ENCODE measurements at places on chromosomes 3 and 15.

- no peak for DNase-seq
Observed at GRCh38 chr3:24756101-24756888, 261.6 kb upstream of the THRB start.

- DNase-seq = no peak
Observed at GRCh38 chr15:30958219-30958618, 33.2 kb downstream of the MTMR10 start.

DNA sequence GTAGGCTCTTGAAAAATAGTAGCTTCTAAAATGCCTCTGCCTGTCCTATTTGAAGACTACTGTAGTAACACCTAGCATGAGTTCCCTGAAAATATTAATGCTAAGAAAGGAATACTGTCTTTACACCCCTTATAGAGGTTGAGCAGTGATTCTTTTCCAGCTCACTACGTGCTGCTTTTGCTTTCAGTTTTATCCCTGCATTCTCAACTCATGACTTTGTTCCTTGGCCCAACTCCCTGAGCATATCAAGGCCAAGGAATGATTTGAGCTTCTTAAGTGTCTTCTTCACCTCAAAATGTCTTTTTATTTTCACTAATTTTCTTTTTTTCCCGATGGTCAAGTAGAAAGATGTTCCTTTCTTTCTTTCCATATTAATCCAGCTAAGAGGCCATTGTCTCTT, 16.5 kb upstream of the P2RY13 start:
- DNase-seq = no peak

GRCh38 chr3:28682121-28682520, 333.5 kb upstream of the AZI2 start:
- no peak for DNase-seq

DNA sequence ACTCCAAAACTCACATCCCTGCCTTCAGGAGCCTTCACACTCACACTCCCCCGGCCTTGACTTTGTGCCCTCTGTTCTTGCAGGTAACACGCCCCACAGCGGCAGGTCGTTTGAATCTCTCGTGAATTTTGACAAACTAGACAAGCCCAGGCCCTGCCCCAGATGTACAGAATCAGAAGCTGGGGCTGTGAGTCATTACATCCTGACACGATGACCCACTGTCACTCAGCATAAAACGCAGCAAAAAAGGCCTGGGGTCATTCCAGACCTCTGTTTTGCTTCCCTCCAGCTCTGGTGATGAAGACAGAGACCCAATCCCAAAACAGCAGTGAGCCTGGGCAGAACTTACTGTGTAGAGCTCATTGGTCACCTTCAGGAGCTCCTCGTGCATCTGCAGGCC, 116.4 kb upstream of the RAD18 start:
- no peak for DNase-seq

DNA sequence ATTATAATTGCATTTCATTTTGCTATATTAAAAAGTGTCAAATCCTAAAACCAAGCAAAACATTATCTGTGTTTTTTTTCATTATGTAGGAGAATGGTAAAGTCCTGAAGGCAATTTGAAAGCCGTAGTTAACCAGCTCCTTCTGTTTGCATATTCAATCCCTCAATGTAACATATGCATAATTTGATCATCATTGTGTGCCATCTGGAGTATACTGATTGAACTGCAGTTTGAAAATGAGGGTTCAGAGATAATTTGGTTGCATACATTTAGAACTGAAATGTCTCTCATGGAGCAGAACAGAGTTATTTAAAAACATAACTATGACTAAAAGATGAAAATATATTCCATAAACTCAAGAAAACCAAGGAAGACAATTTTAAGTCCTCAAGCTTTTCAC, 518.6 kb downstream of the GBE1 start:
- no peak for DNase-seq

- peak; percentile 7 for DNase-seq
Observed at GRCh38 chr3:129936757-129937156, 37.8 kb upstream of the TRH start.

DNA sequence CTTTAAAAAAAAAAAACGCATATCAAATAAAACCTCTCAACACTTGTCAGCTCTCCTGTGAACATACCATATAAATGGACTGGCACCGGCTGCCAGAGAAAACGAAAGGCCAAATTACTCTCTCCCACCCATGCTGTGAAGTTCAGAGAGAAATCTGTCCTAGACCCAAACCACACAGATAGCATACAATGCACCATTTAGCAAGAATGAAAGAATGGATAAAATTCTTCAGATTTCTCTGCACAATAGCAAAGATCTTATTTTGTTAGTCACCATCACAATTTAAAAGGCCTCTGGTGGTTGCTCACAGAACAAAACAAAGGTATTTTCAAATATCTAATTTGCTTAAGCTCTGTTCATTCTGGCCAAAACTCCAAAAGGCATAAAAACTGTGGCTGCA, 93.9 kb upstream of the BHLHE40 start:
- no peak for DNase-seq

DNA sequence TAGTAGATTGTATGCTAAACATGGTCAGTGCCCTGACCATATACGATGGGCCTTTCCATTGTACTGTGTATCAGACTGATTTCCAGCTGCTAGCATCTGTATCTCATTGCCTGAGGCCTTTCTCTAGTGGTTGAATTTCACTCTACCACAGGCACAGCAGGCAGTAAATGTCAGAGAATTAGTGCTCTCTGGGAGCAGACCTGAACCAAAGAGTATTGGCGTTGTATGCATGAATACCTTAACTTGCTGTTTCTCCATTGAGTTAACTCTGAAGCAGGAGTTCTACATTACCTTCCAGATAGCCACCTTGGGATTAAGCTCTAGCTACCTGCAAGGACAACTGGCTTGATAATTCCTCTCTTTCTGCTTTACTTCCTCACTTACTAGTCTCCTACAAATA, 439.2 kb upstream of the EPHA3 start:
- DNase-seq = no peak

- no peak for DNase-seq
Observed at GRCh38 chr3:170638988-170639387, 53.1 kb upstream of the SLC7A14 start.

- DNase-seq = no peak
Observed at GRCh38 chr3:111227216-111227615, 155.6 kb downstream of the NECTIN3 start.

DNA sequence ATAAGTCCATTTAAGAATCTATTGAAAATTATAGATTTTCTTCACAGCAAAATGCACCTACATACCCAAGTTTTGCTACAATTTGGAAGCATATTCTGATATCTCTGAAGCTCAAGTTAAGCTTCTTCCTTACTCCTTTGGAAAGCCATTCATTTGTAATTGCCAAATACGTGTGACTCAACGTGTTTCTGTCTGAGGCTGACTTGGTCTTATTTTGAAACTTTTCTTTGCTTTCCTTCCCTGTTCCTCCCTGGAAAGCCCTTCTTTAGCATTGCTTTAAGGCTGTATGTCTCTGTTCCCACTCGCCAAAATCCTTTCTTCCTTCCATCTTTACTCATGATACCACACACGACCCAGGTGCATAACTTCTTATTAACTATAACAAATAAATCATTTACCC, 232.0 kb downstream of the ZBBX start:
- DNase-seq = no peak

- no peak for DNase-seq
Observed at GRCh38 chr3:145623349-145623748, 537.6 kb downstream of the PLOD2 start.

DNA sequence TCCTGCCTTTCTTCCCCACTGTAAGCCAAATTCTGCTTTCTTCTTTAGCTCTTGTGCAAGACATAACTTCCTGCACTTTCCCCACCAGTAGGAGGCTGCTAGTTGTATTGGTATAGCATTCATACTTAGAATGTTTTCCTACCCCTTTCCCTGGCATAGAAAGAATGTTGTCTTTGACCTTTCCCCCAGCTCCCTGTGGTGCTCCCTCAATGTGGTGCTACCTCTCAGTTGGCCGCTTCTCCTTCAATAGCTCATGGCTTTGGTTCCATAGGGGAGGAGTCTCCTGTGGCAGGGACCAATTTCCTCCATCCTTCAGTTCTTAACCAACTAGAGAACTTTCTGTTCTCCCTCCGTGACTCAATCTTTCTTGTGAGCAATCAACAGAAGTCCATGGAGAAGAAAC, 67.5 kb upstream of the AKAP13 start:
- no peak for DNase-seq

- no peak for DNase-seq
Observed at GRCh38 chr3:167852216-167852615, 116.7 kb downstream of the SERPINI1 start.

DNA sequence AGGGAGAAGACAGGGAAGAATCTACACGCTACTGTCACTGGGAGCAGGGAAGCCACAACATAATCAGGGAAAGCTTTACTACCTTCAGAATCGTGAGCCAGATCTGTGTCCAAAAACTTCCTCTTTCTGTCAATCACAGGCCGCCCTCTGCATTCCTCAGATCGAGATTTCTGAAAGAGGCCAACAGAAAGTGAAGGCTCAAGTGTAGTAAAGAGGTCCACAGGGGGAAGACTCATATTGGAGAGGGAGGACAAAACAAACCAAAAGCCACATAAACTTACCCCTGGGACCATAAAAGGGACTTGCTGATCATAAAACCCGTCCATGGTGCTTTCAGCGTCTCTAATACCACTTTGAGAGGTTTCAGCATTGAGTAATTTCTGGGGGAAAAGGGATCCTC, 3.3 kb downstream of the ETV5 start:
- DNase-seq = no peak

DNA sequence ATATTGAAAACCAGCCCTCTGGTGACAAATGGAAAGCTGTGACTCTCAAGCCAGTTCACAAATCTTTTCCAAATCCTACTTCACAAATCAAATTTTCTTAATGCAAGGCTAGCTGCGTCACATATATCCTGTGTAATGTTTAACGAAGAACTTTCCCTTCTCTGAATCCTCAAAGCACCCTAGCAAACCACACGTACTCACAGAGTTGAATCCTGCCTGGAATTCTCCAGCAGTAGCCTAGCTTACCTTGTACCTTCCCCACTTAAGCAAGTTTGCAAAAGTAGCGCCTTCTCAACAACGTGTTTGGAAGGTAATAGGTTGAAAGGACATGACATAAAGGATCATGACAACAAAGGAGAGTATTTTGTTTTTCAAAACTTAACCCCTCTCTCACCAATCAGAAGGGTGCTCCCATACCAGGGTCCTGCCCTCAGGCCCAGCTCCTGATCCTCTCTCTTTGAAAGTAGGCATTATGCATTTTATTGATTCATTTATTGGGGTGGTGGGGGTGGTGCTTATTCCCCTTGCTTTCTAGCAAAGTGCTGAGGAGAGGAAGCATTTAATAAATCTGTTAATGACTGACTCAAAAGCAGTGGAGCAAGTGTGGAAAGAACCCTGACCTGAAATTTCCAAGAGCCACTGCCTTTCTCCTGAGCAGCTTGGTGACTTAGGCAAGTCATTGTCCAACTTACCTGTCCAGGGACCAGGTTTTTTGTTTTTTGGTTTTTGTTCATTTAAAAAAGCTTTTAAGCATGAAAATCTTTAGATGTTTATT, 531.6 kb downstream of the MECOM start:
- no peak for DNase-seq

- DNase-seq = no peak
Observed at GRCh38 chr15:99121207-99121606, 16.3 kb downstream of the SYNM start.

- no peak for DNase-seq
Observed at GRCh38 chr15:44808557-44808956, 72.2 kb downstream of the TRIM69 start.

GRCh38 chr3:4503050-4503449, 9.9 kb downstream of the ITPR1 start:
- DNase-seq = no peak

DNA sequence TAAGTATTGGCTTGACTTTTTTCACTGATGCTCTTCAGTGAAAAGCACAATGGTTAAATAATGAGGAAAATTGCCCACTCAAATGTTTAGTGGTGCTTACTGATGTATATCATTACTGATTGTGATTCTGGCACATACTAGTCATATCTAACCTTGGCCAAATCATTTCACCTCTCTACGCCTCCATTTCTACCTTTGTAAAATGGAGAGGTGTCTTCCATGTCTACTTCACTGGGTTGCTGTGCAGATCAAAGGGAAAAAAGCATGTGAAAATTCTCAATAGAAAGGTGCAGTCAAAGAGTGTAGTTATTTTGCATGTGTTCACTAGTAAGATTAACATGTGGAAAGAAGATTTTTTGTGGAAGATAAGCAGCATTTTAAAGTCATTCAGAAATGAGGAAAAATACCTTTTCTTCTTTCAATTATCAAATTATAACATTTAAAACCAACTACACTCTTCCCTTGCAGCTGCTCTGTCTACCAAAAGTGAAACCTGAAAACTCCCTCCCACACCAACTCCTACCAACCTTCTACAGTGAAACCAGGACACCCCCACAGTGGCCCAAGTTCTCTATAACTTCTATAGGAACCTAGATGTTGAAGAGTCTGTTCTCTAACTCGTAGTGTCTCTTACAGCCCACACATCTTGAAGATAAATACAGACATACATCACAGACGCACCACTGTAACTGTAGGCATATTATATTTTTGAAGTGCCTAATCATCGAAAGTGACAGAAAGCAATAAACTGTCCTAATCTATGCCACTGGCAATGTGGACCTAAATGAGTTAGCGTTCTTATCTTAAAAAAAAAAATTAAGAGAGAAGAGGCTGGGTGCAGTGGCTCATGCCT, 1.4 kb downstream of the CD200R1 start:
- DNase-seq = peak; percentile 71

DNA sequence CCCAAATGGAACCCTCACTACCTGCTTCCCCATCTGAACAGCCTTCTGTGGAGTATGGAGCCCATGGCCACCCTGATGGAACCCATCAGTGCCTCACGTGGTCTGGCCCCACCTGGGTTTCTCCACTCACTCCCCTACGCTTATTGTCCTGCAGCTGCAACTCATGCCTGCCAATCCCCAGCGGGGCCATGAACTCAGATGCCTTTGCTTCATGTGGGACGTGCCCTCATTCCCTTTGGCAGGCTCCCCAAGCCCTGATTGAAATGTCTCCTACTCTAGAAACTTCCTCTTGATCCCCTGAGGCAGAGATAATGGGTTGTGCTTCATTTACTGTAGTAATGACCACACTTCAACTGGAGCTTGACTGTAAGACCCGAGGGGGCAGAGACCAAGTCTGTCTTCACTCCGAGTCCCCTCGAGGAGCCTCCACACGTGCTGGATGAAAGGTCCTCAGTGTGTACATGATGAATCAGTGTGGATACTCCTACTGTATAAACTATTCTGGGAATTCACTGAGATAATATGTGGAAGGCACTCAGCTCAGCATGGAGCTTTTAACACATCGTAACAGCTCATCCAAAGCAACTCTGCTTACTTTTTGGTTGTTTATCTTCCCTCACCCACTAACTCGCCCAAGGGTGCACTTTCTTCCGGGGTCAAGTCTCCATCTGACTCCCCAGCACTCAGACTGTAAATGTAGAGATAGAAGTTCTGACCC, 232.8 kb upstream of the BHLHE40 start:
- DNase-seq = no peak

- DNase-seq = no peak
Observed at GRCh38 chr15:48862705-48863104, 15.2 kb upstream of the EID1 start.

- DNase-seq = peak; percentile 71
Observed at GRCh38 chr15:67085237-67085817, 19.9 kb downstream of the SMAD3 start.
